Stimulated activated CD4-positive, alpha-beta T cell treated with anti-CD3 and anti-CD28 coated beads, Interleukin-12 subunit alpha, Interleukin-12 subunit beta, amount 100 ng/mL, for 24 hours (primary cell): ENCODE measurements at places on chromosomes 16 and 17.

DNA sequence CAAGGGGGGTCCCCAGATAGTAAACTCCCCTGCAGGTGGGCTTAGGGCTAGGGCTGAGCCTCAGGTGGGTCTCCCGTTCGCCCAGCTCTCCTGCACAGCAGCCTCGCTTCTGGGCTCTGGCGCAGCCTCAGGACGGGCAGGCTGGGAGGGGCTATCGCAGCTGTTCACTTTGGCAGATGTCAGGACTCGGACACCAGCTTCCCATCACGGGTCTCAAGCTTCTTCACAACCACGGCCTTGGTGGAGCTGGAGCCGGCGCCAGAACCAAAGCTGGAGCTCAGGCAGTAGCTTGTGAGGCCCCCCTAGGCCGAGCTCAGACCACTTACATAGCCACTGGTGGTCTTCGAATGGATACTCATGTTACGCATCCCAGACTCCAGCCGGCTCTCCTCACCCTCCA is 26.0 kb downstream of the CLEC3A start:
- no peak for DNase-seq

DNA sequence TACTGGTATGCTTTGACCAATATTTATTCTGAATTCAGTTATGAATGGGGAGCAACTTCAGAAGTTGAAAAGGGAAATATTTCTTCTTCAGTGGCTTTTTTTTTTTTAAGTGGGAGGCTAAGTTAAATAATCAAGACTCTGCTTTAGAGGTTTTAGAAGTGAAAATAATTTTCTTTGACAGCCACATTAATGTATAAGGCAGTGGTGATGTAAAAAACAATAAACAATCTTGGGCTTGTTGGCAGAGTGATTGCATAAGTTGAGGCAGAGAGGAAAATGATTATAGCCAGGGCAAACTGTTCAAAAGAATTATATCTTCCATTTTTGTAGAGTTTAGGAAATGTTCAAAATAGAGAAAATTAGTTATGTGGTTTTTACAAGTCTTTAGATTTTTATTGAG is 5.4 kb upstream of the KRT12 start:
- DNase-seq = no peak

GRCh38 chr17:44556166-44556831 is 985 bp upstream of the FZD2 start:
- DNase-seq = no peak

DNA sequence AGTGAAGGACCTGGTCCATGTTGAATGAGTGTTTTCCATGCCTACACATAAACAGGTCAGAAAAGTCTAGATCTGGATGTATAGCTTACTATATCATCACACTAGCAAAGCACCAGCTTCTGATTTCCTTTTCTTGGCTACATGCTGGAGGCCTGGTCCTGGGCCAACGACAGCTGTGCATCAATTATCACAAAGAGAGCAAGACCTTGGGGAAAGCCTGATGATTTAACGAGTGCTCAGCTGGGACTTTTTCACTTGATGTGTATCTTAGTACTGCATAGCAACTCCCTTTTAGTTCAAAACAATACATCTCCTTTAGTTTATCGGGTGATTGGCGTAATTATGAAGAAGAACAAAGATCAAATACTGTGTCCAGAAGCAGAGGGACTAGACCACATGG is 358.2 kb downstream of the KIF2B start:
- DNase-seq = no peak

- DNase-seq = no peak
These were observed 10.7 kb downstream of the PROCA1 start for GRCh38 chr17:28700830-28701492.

GRCh38 chr17:81898885-81899284 is 3.2 kb upstream of the NPB start:
- no peak for DNase-seq

GRCh38 chr16:66553223-66553622 is 847 bp downstream of the CKLF start:
- no peak for DNase-seq

DNA sequence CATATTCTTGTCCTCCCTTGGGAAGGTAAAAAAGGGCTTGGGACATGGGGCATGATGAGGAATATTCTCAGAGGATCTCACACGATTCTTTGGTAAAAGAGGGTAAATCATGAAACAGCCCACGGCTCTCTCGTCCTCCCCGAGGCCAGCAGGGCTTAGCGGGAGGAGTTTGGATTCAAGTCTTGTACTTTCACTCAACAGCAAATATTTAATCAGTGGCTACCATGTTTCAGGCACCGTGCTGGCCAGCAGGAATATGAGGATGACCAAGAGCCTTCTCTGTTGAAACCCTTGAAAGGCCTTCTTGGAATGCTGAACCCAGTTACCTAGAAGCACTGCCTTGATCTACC is 8.8 kb downstream of the MAP3K14 start:
- no peak for DNase-seq

GRCh38 chr16:54446639-54447038 is 160.1 kb upstream of the IRX3 start:
- no peak for DNase-seq
